B cell (primary cell): ENCODE measurements at places on chromosomes 5 and 9.

- no peaks in the 10 kb centered on the region for H3K4me1 ChIP-seq
- H3K4me3 ChIP-seq = no peak overlapping the region
- no peaks in the 10 kb centered on the region for H3K27me3 ChIP-seq
These were observed 36.0 kb upstream of the TEX48 start for GRCh38 chr9:114717908-114718486.

DNA sequence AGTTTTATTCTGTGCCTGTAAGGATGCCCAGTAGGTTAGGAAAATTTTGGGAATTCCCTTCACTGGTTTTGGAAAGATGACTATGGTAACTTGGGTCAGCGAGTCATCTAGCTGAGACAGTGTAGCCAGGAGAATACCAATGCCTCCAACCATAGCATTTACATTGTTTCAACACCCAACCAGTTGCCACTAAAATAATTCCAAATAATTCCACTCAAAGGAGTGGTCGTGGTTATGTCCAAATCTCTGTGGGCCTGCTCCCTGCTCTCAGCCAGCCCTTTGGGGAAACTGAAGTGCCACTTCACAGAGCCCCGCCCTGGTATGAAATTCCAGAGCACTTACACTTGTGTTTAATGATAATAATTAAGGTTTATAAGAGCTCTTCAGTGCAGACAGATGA lies 310.5 kb downstream of the PLK2 start:
- H3K27ac ChIP-seq = no peak overlapping the region
- no peak overlapping the region for H3K4me3 ChIP-seq
- H3K4me1 ChIP-seq = no peaks in the 10 kb centered on the region
- no peak for DNase-seq
- H3K27me3 ChIP-seq = no peaks in the 10 kb centered on the region
- no peaks in the 10 kb centered on the region for H3K36me3 ChIP-seq

DNA sequence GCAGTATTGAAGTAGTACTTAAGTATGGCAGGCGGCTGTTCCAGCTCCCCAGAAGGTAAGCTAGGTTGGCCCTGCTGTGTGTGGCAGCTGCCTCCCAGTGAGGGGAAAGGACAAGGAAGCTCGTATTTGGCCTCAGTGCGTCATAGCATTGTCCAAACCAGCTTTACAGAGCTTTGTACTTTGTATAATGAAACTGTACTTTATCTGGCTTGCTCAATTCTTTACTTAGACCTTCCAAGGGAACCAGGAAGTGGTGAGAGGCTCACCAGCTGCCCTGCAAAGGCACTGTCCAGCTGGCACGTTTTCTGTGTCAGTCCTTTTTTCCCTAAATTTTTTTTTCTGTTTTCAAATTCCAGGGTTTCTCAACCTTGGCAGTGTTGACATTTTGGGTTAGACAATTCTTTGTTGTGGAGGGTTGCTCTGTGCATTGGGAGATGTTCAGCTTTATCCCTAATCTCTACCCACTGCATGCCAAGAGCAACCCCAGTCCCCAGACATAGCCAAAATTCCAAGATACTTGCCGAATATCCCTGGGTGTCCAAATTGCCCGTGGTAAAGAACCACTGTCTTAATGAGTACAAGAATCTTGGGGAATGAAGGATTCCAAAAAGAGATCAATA lies 474.5 kb downstream of the LRRC70 start:
- H3K27me3 ChIP-seq = no peaks in the 10 kb centered on the region
- H3K36me3 ChIP-seq = no peaks in the 10 kb centered on the region
- H3K4me3 ChIP-seq = no peak overlapping the region
- no peak for DNase-seq
- H3K27ac ChIP-seq = no peak overlapping the region

GRCh38 chr5:89059274-89059673 lies 176.3 kb upstream of the MEF2C start:
- H3K27ac ChIP-seq = no peak overlapping the region
- DNase-seq = no peak
- no peaks in the 10 kb centered on the region for H3K27me3 ChIP-seq

DNA sequence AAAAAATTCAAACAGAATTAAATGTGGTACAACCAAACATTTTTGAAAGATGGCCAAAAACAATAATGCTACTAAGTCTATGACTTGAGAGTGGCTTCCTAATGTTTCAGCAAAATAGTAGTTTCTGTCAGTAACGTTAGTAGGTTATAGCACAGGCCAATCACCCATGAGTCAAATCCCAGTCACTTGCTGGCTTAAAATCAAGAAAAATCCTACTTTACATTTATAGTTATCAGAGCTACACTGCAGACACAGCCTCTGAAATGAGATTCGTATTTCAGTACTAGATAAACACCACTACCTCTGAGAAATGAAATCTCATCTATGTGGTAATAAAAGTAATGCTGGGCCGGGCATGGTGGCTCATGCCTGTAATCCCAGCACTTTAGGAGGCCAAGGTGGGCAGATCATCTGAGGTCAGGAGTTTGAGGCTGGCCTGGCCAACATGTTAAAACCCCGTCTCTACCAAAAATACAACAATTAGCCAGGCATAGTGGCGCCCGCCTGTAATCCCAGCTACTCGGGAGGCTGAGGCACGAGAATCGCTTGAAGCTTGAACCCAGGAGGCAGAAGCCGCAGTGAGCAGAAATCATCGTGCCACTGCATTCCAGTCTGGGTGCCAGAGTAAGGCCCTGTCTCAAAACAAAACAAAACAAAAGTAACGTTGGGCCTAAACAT lies 6.1 kb downstream of the ZDHHC21 start:
- H3K4me1 ChIP-seq = peaks cover 48% of the 10 kb centered on the region
- H3K27ac ChIP-seq = peak overlapping the region; percentile 89
- no peak overlapping the region for H3K4me3 ChIP-seq
- H3K36me3 ChIP-seq = no peaks in the 10 kb centered on the region

- H3K27me3 ChIP-seq = no peaks in the 10 kb centered on the region
- no peaks in the 10 kb centered on the region for H3K4me1 ChIP-seq
- no peak for DNase-seq
- no peak overlapping the region for H3K27ac ChIP-seq
- no peaks in the 10 kb centered on the region for H3K36me3 ChIP-seq
These were observed 49.4 kb upstream of the ZNF608 start for GRCh38 chr5:124795829-124796228.

- H3K27ac ChIP-seq = no peak overlapping the region
- H3K27me3 ChIP-seq = no peaks in the 10 kb centered on the region
- no peaks in the 10 kb centered on the region for H3K4me1 ChIP-seq
- DNase-seq = no peak
- H3K4me3 ChIP-seq = no peak overlapping the region
These were observed 217.9 kb upstream of the KLF4 start for GRCh38 chr9:107707428-107707837.

GRCh38 chr5:103255691-103256090 lies 2.9 kb upstream of the MACIR start:
- H3K27me3 ChIP-seq = no peaks in the 10 kb centered on the region
- H3K4me3 ChIP-seq = no peak overlapping the region
- DNase-seq = no peak
- H3K27ac ChIP-seq = no peak overlapping the region
- peaks cover 7% of the 10 kb centered on the region for H3K4me1 ChIP-seq

DNA sequence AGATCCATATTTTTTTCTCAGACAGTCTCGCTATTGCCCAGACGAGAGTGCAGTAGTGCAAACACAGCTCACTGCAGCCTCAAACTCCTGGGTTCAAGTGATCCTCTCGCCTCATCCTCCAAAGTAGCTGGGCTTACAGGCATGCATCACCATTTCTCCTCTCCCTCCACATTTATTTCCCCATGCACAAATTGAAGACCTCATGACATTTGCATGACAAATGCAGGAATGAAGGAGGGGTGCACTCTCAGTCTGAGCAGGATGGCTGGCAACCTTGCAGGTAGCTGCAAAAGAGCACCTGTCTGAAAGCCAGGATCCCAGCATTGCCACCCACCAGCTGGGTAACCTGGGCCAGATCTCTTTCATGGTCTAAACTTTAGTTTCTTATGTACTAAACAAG lies 111.2 kb downstream of the SH3TC2 start:
- H3K4me1 ChIP-seq = peaks cover 2% of the 10 kb centered on the region
- H3K4me3 ChIP-seq = no peak overlapping the region
- DNase-seq = no peak
- H3K27ac ChIP-seq = no peak overlapping the region
- H3K27me3 ChIP-seq = no peaks in the 10 kb centered on the region

GRCh38 chr5:36417221-36417620 lies 115.5 kb upstream of the RANBP3L start:
- H3K27ac ChIP-seq = no peak overlapping the region
- no peaks in the 10 kb centered on the region for H3K4me1 ChIP-seq
- H3K4me3 ChIP-seq = no peak overlapping the region

DNA sequence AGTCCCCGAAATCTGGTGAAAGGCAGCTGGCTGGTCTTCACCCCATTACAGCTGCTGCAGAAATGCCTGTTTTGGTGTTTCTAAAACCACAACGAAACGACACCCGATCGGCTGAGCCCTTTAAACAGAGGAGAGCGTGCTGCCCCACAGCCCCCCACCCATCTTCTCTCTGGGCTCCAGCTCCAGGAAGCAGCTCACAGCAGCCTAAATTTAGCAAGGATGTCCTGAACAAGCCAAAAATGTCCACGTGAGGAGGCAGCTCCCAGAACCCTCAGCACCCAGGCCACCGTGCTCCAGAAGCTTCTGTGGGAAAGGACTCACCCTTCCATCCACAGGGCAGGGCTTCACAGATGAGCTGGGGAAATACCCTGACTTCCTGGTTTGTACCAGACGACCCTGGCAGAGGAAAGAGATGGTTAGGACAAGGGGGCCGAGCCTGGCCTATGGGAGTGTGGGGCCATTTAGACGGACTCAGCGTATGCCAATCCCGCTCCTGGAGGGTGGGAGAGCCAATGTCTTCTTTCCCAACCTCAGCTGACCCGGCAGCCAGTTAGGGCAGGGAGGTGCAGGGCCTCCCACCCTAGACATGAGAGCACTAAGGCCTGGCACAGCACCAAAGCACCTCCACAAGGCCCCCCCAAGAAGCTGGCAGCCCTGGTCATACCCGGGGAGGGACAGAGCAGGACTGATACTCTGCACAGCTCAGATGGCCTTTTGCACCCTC lies 39.1 kb upstream of the SARDH start:
- H3K36me3 ChIP-seq = no peaks in the 10 kb centered on the region
- peaks cover 10% of the 10 kb centered on the region for H3K4me1 ChIP-seq
- H3K4me3 ChIP-seq = no peak overlapping the region
- no peak for DNase-seq
- no peak overlapping the region for H3K27ac ChIP-seq

DNA sequence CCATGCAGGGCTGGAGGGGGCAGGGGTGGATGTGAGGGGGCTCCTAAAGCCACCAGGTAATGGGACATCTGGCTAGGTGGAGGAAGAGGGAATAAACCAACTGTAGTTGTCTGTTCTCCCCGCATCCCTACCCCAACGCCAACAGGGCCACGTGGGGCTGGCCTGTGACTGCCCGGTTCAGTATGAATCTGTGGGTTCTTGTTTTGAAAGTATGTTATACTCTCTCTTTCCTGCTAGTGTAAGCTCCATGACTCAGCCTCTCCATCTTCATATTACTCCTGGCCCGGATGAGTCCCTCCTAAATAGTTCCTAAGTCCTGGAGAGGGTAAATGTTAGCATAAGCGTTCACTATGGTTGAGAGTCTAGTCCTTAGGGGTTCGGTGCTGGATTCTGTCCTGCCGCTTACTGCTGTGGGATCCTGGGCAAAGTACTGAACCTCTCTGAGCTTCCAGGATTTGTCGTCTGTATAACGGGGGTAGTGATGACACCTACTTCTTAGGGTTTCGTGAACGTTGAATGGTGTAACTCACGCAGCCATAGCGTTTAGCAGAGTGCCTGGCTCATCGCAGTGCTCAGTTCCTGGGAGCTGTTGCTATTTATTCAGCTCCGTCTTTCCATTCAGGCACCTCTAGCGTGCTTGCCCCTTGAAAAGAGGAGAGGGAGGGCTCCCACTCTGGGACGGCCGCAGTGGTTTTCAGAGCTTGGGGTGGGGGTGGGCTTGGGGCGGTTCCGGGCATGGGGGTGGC lies 28.8 kb downstream of the LHX2 start:
- H3K27me3 ChIP-seq = peaks cover 41% of the 10 kb centered on the region
- no peak overlapping the region for H3K27ac ChIP-seq
- no peak for DNase-seq

GRCh38 chr9:84573083-84573482 lies 96.4 kb upstream of the NTRK2 start:
- H3K27me3 ChIP-seq = no peaks in the 10 kb centered on the region
- no peak for DNase-seq
- H3K36me3 ChIP-seq = no peaks in the 10 kb centered on the region

GRCh38 chr5:94376672-94377345 lies 241.6 kb downstream of the KIAA0825 start:
- no peaks in the 10 kb centered on the region for H3K27me3 ChIP-seq
- no peaks in the 10 kb centered on the region for H3K4me1 ChIP-seq
- no peak overlapping the region for H3K27ac ChIP-seq
- no peaks in the 10 kb centered on the region for H3K36me3 ChIP-seq
- no peak for DNase-seq

DNA sequence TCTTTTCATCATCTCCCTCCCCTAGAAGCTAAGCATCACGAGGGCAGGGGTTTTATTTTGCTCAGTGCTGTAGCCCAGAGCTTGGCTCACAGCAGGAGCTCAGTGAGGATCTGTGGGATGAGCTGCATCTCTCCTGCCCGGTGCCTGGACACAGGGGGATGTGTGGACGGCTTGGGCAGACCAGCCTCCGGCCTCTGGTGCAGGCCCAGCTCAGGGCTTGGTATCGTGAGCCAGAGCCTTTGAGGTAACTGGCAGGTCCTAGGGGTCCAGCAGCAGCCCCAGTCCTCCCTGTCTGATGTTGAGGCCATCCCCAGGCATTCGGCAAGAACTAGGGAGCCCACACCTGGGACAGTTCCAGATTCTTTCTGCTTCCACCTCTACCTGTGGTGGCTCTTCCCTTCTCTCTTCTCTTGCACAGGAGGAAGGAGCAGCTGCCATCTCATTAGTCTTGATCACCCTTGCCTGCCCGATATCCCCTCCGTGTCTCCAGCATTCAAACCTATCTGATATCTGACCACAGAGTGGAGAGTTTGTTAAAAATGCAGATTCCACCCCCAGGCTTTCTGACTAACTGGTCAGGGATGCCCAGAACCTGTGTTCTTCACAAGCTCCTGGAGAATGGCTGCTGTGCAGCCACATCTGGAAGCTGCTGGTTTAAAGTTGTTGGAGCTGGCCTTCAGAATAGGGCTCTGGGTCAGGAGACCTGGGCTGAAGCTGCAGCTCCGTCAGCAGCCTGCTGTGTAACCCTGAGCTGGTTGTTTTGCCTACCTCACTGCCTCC lies 7.9 kb upstream of the SLC6A7 start:
- no peak overlapping the region for H3K4me3 ChIP-seq
- no peak for DNase-seq
- no peaks in the 10 kb centered on the region for H3K27me3 ChIP-seq
- no peak overlapping the region for H3K27ac ChIP-seq
- no peaks in the 10 kb centered on the region for H3K36me3 ChIP-seq
- no peaks in the 10 kb centered on the region for H3K4me1 ChIP-seq

GRCh38 chr9:78097541-78097940 lies 65.9 kb upstream of the GNAQ start:
- H3K4me3 ChIP-seq = no peak overlapping the region
- H3K36me3 ChIP-seq = no peaks in the 10 kb centered on the region
- no peak overlapping the region for H3K27ac ChIP-seq
- no peaks in the 10 kb centered on the region for H3K27me3 ChIP-seq
- peak; percentile 31 for DNase-seq
- peaks cover 11% of the 10 kb centered on the region for H3K4me1 ChIP-seq
